NCI-H2081 treated with DMSO at 0.1 percent for 48 hours (cell line): ENCODE measurements at places on chromosomes 11 and 22.

- no peak for DNase-seq
Observed at GRCh38 chr22:43039800-43040199, 24.9 kb upstream of the PACSIN2 start.

DNA sequence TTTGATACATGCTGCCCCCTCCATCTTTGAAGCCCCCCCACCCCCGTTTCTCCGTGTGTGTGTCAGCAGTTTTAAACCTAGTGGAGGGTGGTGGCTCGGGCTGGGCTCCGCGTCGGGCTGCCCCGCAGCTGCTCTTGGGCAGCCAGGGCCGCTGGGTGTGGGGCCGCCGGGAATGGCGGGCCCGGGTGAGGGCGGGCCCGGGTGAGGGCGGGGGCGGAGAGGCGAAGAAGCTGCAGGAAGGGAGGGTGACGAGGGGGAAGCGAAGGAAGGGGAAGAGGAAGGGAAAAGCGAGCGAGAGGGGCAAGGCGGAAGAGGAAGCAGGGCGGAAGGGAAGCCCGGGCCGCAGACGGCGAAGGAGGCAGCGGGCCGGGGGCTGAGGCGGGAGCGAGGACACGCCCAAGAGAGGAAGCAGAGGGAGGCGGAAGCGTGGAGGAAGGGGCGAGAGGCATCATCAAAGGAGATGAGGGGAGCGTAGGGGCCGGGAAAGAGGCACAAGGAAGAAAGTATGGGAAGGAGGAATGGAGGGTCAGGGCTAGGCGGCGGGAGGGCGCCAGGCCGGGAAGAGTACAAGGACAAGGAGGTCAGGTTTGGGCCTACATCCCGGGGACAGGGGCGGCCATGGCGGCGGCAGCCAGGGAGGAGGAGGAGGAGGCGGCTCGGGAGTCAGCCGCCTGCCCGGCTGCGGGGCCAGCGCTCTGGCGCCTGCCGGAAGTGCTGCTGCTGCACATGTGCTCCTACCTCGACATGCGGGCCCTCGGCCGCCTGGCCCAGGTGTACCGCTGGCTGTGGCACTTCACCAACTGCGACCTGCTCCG, 82.4 kb downstream of the BCR start:
- DNase-seq = no peak

DNA sequence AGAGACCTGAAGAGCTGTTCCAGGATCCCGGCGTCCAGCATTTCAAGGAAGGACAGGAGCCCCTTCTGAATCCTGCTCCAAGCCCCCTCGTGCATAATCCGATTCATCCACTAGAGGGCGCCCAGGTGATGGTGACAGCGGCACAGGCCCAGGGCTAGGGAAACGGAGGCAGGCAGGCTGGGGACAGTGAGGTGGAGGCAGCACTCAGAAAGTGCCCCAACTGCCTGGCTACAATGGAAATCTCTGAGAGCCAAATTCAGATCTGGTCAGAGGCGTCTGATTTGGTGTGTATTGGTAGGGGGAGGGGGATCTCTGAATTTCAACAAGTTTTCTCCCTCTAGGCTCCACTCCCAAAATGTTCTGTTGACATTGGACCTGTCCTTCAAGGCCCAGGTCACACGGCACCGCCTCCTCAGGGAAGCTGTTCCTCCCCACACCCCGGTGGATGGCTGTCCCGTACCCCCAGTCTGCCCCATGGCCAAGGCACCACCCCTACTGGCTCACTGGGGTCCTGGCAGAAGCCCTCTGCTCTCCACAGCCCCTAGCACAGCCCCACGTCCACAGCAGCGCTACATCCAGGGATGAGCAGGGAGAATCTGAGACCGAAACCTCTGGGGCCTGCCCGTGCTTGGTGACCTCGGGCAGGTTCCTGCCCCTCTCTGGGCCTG, 142.9 kb downstream of the CRYBB2 start:
- DNase-seq = no peak

DNA sequence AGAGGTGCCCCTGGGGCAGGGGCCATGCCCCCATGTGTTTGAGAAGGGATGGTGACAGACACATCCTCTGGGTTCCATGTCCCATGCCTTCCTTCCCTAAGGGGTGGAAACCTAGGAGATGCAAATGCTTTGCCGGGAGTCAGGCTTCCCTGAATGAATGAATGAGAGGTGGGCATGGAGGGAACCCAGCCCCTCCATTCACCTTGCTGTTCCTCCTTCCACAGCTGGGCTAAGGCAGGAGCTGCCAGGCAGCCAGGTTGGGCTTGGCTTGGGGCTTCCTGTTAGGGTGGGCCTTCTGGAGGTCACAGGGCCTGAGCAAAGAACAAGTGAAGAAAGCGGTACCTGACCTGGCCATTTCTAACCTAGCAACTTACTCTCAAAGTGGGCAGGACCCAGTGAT, 926 bp downstream of the POU2F3 start:
- no peak for DNase-seq

DNA sequence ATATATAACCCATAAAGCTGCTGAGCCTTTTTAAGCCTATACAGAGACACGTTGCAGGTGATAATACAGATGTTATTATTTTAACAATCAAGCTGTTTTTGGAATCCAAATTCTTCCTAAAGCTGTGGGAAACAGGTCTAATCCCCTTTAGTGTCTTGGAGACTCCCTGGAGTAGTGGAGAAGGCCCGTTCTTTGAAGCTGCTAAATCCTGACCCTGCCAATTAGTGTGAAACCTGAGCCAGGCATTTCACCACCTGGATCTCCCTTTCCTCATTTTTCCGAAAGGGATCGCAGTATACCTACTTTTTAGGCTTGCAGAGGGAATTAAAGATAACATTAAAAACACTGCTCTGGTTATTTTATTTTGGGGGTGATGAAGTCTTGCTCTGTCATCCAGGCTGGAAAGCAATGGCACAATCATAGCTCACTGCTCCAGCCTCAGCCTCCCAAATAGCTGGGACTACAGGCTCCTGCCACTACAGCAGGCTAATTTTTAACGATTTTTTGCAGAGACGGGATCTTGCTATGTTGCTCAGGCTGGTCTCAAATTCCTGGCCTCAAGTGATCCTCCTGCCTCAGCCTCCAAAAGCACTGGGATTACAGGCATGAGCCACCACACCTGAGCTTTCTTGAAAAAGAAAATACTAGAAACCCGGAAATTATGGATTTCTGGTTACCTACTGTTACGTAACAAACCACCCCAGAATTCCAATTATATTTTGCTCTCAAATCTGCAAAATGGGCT, 1.7 kb upstream of the EIF4ENIF1 start:
- DNase-seq = no peak
